ENCODE measurements at places on chromosomes 3 and 15.

DNA sequence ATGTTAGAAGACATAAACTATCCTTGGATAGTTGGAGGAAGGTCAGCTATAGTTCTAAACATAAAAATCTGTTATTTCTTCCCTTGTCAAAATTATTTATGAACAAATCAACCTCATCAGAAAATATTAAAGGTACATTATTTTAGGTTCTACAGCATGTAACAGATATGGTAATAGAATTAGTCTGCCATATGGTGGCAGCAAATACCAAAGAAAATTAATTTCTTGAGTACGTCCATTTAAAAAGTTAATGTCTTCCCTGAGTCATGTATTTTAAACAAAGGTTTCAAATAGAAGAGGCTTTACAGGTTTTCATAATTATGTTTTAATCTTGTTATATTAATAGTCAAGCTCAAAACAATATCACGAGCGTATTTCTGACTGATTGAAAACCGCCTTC is 17.9 kb upstream of the ANKRD28 start:
- DNase-seq: no peak

GRCh38 chr3:112746675-112747280 is 99.9 kb downstream of the CD200R1L start:
- DNase-seq: no peak

- no peak for DNase-seq
Measured at GRCh38 chr3:187361835-187362234, 6.3 kb upstream of the RTP4 start.

DNA sequence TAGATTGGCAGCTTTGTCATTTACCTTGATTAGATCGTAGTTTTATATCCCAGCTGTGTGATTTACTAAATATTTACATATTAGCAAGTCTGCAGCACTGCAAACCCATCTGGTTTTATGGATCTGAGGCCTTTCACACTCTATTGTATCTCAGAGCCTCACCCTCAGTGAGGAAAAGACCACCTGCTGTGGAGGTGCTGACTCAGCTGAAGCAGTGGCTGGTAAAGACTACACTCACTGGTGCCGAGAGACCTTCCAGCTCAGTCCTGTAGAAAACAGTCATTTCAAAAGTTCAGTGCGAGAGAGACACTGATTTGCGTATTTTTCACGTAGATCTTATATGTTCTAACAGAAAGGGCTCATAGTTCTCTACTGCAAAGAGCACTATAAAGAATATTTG is 307.8 kb upstream of the TPM1 start:
- DNase-seq: no peak

DNA sequence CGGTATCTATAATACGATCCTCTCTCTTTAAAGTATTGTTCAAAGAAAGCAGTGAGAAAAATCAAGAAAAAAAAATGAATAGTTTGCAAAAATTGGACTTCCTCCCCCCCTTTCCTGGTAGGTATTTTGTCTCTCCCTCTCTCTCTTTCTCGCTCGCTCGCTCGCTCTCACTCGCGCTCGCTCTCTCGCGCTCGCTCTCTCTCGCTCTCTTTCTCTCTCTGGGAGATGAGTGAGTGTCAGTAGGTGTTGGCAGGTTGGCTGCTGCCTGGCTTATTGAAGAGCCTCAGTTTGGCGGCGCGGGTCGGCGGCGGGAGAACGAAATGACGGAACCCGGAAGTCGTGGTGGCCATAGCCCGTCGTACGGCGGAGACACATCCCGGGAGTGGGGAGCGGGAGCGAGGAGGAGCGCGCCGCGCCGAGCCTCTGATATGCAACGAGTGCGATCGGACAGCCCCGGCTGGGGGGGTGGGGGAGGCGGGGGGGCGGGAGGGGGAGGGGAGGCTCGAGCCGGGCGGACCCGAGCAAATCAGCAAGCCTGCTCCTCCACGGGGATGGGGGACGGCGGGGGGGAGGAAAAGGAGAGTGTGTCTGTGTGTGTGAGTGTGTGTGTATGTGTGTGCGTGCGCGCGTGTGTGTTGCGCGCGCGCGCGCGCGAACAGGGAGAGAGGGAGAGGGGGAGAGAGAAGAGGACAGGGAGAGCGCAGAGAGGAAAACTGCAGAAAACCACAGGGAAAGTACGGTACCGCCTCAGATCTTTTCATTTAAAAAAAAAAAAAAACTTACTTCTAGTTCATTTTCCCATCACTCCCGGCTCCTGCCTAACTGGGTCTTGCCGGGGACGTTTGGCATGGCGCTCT is at the start of gene MEIS2:
Gene MEIS2 (minus strand): TSS at position 441 of the 857 bp plus-strand sequence. CDS start 1,083 bp downstream, outside the sequence.
- no peak for DNase-seq

GRCh38 chr3:136753326-136753939 is 1.3 kb upstream of the STAG1 start:
- no peak for DNase-seq

GRCh38 chr15:89905846-89906378 is 6.8 kb downstream of the ARPIN start:
- DNase-seq: no peak

GRCh38 chr3:73868688-73869315 is 244.1 kb upstream of the PDZRN3 start:
- no peak for DNase-seq

DNA sequence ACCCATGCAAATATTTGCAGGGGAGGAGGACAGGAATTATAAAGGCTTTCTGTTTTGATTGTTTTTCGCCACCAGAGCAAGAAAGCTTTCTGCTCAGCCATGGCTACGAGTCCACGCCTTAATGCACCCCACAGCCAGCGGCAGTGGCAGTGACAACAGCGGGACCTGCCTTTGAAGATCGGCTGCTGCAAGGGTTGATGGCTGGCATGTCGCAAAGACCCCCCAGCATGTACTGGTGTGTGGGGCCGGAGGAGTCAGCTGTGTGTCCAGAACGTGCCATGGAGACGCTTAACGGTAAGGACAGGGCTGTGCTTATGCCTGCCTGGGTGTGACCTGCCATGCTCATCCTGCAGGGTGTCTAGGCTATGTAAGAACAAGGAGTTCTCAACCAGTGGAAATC is 5.3 kb downstream of the LRRK1 start:
- no peak for DNase-seq

GRCh38 chr15:89177633-89178306 is 43.6 kb downstream of the RLBP1 start:
- peak; percentile 57 for DNase-seq

- DNase-seq: no peak
Measured at GRCh38 chr3:152389316-152389934, 120.7 kb downstream of the MBNL1 start.

DNA sequence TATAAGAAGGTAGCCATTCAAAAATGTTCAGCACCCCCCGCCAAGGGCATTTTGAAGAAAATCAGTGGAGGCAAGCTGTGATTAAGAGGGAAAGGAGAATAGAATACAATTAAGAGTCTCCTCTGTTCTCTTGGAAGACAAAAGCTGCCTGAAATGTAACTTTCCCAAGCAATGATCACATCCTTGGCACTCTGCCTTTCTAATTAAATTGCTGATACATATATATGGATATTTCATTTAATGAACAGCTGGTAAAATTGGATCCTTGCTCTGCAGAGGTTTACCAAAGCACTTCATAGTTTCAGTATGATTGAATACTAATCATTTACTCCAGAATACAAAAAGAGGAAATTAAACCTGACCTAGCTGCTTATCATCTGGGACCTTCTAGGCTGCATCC is 10.4 kb downstream of the COL6A6 start:
- no peak for DNase-seq

- no peak for DNase-seq
Measured at GRCh38 chr15:83082730-83083386, 15.8 kb upstream of the BTBD1 start.

GRCh38 chr3:171757361-171758034 is 52.8 kb downstream of the PLD1 start:
- no peak for DNase-seq

DNA sequence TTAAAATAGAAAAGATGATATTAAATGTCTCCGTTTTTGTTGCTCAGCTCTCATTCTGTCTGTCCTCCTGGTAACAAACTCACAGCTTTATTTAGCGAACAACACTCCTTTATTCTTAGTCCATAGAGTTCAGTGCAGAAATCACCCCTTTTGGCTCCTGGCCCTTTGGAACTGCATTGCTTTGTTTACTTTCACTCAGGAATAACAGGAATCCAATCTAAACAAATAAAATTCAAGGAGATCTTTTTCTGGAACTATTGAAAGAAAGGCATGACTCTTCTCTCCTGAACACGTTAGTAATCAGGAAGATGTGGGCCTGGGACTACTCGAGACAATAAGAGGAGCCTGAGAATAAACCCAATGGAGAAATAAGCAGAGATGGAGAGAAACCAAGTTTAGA is 409.2 kb downstream of the DIPK2A start:
- DNase-seq: no peak

DNA sequence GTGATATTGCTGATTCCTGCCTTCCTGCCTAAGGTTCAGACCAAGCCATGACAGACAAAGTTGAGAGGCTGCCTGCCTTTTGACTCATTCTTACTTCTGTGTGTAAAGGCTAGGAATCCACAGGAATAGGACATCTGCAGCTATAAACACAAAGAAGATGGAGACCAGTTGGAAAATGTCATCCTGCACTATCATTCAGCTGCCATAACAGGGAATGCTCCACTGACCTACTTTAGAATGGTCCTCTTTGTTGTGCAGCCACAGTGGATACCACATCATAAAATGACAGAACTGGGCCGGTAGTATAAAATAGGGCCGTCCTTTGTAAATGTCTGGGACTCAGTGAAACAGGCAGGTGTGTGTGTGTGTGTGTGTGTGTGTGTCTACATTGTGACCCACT is 75.1 kb downstream of the STAC start:
- DNase-seq: no peak

DNA sequence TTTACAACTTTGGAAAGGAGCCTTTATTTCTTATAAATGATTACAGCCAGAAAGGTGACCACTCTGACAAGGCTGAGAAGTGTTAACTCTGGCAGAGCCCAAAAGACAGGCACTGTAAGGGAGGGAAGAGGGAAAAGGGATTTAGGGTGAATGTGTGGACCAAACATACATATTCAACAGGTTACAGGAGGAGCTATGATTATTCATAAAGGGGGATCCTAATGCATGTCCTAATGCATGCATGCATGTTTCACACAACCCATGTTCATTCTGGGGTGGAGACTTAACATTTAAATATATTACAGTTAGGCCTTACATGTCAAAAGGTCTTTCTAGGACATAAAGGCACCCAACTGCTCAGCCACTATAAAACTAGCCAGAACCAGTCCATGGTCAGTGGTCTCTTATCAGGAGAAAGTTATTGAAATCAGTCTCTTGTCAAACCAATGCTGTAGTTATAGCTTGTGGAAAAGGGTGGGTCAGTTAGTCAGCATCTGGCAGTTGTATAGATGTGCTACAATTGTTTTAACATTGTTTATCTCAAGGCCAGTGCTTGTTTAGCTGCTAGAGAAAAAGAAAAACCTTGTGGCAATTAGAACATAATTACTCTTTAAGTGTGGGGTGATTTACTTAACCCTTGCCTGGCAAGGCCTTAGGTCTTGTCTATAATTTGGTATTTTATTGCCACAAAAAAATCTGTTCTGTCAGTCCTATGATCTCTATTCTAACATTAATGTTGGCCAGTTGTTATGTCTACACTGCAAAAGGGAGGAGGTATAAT is 77.5 kb downstream of the RAD18 start:
- no peak for DNase-seq

- DNase-seq: no peak
Measured at GRCh38 chr3:55511895-55512570, 24.9 kb upstream of the WNT5A start.

DNA sequence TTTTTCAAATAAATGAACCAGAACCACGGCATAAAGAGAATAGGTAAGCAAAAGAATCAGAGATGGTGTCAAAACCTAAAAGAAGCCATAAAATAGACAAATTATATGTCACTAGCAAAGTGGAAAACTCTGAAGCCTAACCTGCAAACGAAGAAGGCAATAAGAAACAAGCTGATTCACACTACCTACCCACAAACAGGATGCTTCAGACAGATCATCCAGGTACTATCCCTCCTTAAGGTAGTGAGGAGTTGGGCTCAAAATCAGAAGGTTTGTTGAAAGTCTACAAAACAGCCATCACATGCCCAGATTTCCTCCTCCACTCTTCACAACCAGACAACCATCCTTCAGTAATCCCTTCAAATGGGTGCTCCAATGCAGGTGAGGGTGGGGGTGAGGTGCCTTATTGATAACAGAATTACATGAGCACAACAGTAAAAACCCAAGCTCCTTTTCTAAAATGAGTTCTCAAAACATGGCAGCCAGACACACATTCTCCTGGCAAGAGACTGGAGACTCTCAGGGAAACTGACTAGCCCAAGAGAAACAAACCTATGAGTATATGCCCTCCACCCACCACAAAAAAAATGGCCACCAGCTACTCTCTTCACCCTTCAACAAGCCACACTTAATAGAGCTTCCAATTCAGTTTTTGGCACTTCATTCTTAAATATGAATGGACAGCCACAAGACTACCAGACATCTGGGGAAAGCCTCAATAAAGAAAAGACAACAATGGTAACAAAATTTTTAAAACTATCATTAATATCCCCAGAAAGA is 6.4 kb downstream of the KPNA1 start:
- DNase-seq: no peak

- DNase-seq: no peak
Measured at GRCh38 chr3:46991406-46992165, 12.1 kb downstream of the NBEAL2 start.

- no peak for DNase-seq
Measured at GRCh38 chr15:35107122-35107521, 22.0 kb upstream of the NANOGP8 start.

- DNase-seq: no peak
Measured at GRCh38 chr3:43728947-43729346, 38.2 kb downstream of the ABHD5 start.

DNA sequence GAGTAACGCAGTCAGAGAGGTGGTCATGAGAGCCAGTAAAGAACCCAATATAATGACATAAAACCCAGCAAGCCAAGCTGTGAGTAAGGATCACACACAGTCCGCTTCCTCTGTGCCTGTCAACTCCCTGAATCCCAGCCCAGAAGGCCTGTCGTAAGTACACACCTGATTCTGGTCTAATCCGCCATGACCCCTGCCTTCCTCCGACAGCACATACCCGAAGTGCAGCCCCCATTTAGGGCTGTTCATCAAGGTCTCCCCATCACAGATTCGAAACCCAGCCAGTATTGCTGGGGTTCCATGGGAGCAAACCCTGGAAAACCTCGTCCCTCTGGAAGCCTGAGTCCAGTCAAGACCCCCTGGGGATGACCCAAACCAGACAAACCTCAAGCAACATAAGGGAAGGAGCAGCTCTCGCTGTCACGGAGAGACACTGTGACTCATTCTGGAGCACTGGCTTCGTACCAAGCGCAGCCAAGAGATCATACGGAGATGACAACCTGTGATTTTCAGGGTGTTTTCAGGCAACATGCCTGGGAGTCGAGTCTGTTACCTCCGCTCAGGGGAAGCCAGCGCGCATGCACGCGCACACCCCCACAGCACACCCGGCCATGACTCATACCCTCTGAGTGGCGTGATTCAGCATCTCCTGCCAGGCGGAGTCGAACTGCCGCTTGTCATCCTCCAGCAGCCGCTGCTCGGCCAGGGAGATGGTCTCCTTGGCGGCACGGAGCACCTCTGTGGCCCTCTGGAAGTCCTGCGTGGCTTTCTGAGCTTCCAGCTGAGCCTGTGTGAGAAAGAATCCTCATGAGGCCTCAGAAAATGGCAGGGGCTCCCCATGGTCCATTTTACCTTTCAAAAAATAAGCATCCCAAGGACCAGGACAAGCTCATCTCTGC is 63.0 kb downstream of the SH3BP5 start:
- DNase-seq: peak; percentile 88

GRCh38 chr3:71183549-71183948 is 400.0 kb downstream of the FOXP1 start:
- DNase-seq: no peak

GRCh38 chr15:29811691-29812383 is 10.4 kb downstream of the TJP1 start:
- DNase-seq: no peak

GRCh38 chr15:57533448-57533799 is 58.3 kb upstream of the MYZAP start:
- no peak for DNase-seq

- DNase-seq: no peak
Measured at GRCh38 chr3:51500632-51501131, 867 bp upstream of the DCAF1 start.

All from activated CD8-positive, alpha-beta memory T cell treated with anti-CD3 and anti-CD28 coated beads, Interleukin-2, amount 50 U/mL, for 4 hours (primary cell).